Kidney glomerular epithelial cell (primary cell): ENCODE measurements at places on chromosomes 16 and 17.

GRCh38 chr17:28272166-28272565 is 46.8 kb upstream of the TMEM97 start:
- no peak for DNase-seq

DNA sequence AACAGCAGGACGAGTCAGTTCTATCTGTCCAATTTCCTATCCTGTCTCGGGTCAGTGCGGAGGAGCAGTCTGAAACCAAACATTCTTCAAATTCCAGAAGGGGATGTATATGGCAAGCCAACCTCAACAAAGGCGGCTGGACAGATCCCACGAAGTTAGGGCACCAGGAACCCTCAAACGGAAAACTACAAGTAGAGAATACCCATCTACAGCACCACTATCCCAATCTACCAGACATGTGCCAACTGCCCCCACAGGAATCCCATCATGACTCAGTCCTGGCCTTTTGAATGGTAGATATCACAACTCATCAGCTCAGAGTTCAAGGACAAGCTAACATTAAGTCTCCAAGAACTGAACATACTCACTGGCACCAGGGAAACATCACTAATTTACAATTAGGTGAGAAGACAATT is 2.3 kb downstream of the NAT9 start:
- peak; percentile 50 for DNase-seq

DNA sequence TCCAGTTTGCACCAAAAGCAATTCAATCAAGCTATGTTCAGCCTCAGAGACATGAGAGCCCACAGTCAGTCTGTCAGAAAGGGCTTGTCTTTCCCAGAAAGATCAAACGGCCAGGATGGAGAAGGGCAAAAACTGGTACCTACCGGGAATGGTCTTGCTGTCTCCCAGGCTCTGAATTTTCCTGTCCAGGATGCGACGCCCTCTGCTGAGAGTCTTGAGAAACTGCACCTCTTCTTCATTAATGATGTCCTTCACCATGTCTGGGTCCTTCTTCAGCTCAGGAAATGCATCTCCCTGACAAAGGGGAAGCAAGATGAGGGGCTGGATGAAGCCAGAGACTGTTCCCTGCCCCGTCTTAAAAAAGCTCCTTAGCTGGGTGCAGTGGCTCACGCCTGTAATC is 15.8 kb upstream of the EXOSC6 start:
- DNase-seq: no peak

DNA sequence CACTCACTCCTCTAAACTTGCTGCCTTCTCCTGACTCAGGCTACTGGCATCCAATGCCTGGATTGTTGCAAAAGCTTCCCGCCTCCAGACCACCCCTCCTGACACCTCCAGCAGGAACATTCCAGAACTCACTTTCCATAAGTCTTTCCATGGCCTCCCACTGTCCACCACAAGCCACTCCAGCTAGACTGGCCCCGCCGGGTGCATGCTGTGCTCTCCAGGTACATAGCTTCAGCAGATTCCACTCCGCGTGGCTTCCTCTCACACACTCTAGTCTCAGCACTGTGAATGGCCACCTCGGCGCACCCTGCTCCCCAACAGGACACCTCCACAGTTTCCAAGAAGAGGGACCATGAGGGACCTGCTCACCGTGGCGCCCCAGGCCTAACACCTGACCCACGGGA is 25.9 kb upstream of the FAAP100 start:
- peak; percentile 27 for DNase-seq

GRCh38 chr17:59151591-59151990 is 3.4 kb downstream of the SKA2 start:
- no peak for DNase-seq

GRCh38 chr17:70702683-70703255 is 533.4 kb downstream of the KCNJ2 start:
- DNase-seq: no peak

DNA sequence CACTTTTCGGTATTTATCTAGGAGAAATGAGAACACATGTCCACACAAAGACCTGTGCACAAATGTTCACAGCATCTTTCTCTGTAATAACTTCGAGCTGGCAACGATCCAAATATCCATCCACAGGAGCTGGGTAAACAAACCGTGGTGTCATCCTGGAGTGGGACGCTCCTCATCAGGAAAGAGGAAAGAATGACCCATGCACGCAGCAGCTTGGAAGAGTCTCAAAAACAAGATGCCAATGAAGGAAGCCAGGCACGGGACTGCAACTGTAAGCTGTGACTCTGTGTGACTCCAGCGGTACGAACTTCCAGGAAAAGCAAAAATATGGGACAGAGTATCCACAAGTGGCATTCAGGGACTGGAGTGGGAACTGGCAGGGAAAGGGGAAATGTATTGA is 36.7 kb upstream of the CIBAR2 start:
- DNase-seq: no peak

GRCh38 chr16:4135537-4135936 is 19.3 kb upstream of the ADCY9 start:
- DNase-seq: no peak

DNA sequence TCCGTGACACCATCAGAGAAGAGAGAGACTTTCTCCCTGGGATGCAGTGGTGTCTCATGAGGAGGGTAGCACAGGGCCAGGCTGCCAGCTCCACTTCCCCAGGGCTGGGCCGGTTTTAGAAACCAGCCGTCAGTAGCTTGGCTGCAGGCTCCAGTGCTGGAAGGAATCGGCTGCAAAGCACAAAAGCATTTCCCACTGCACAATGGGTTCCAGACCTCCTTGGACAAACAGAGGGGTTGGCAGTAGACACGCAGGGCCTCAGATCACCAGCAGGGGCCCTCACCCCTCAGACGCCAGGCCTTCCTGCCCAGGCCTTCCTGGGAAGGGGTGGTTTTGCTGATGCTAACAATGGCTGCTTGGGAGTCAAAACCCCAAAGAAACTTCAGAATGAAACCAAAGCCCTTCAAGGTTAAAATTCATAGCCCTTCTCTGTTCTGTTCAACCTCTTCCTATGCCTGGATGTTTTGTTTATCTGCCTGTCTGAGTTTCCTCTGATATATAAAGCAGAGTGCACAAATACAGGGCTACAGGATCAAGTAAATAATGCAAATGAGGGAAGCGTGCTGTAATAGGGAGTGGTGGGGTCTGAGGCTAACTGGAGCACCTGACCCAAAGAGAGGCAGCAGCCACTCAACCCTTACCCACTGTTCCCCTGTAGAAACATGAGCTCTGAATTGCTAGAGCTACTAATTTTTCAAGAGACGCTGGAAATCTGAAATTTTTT is 26.2 kb downstream of the TEKT5 start:
- DNase-seq: no peak

DNA sequence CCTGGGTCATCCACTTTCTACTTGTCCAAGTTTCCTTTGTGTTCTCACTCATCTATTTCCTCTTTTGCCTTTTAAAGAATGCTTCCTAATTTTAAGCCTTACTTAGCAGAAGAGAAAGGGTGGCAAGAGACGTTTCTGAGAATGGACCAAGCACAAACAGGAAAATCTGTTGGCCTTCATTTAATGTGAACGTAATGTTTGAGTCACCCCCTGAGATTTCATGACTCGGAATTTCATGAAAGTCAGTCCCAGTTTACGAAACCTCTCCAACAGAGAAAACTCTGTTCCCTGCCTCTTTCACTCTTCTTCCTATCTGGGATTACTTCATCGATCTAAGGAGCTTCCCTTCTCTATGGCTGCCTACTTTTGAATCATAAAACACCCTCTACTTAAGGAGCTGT is at the start of gene CD300E:
Gene CD300E (minus strand): TSS at position 46 of the 401 bp plus-strand sequence. CDS start 117 bp downstream, outside the sequence.
- no peak for DNase-seq

DNA sequence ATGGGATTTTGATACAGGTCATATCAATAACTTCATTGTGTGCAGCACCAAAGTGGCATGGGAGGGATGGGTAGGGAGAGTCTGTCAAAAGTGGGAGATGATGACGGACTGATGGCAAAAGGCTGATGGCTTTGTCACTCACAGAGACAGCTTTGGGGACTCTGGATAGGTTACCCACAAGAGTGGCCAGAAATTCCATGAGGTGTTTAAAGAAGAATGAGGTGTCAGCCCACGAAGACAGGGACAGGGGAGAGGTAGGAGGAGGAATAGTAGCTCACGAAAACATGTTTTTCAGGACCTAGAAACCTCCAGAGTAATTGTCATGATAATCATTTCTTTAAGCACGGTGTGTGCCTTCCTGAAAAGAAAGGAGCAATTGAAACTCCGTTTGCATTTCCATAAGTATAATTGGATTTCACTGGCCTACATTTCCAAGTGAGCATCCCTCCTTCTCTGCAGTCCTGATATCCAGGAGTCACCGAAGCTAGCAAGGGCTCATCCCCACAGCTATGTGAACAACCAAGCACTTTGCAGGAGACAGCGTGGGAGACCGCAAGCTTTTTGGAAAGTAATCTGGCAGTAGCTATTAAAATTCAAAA is 60.0 kb downstream of the HSD17B2 start:
- DNase-seq: no peak

DNA sequence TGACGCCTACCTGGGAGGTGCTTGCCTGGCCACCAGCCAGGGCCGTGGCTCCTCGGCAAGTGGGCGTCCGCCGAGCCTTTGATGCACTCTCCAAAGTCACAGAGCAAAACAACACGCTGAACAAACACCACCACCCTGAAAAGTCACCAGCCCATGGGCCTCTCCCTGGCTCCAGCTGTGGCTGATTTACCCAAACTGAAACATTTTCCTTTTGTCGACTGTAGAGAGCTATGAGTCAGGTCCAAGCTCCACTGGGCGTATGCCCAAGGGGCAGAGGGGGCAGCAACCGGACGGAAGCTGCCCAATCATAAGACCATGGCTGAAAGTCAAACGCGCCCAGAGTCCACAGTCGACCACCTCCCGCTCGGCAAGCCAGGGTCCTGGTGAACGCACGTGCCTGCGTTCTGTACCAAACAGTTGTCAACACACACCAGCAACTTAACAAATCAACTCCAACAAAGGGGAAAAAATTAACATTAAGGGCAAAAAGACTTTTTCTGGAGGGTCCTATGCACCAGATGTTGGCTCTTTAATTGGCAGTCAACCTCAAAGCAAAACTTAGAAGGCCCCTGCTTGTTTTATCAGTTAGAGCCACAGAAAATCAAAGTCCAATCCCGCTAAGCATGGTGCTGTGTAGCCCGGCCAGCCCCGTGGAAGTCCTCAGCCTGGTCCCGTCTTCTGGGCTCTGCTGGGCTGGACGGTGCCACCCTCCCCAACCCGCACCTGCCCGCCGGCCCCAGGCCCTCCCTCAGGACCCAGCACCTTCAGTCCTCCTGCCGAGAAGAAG is 47.3 kb downstream of the TBC1D16 start:
- peak; percentile 38 for DNase-seq

DNA sequence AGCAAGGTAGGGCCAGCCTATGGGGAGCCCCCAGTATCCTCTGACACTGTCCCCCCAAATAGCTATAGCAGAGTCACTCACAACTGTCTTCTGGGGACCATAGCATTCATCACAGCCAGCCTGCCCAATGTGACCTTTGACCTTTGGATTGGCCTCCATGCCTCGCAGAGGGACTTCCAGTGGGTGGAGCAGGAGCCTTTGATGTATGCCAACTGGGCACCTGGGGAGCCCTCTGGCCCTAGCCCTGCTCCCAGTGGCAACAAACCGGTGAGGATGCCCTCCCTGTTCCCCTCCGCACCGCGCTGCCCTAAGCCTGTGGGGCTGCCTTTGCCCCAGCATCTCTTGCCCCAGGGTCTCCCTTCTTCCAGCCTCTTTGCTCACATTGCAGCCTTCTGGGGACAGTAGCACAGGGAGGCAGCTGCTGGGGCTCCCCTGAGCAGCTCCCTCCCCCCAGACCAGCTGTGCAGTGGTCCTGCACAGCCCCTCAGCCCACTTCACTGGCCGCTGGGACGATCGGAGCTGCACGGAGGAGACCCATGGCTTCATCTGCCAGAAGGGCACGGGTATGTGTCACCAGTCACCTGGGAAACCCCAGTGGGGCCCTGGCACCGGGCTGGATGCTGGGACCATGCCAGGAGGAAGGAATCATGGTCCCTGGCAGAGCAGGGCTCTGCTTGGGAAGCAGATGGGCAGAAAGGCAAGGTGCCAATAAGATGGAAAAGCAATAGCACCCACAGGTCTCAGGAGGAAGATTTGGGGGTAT is 61.1 kb downstream of the MRC2 start:
- no peak for DNase-seq

- DNase-seq: no peak
Measured at GRCh38 chr16:13099822-13100221, 198.4 kb downstream of the SHISA9 start.

DNA sequence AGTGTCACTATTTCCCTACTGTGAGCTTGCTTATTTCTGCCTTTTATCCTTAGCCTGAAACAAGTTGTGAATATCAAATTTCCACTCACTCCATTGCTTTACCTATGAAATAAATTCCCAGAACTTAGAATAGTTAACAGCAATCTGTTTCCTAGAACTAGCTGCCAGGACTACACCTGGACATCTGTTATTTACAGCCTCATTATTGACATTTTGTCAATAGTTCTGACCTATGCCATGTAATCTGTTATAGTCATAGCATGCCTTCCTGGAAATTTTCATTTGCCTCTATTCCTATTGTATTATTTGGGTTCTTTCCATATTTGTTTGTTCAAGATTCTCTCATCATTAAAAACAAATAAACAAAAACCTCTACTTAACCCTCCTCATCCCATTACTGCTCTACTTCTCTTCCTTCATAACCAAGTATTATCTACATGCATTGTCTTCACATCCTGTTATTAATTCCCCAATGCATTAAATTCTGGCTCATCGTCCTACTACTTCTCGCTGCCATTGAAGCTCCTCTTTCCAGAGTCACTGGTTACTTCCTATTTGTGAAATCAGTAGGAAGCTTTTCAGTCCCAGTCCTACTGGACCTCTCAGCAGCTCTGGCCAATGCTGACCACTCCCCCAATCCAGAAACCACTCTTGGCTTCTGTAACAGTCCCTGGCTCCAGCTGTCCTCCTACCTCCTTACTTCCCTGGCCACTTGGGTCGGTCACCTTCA is 55.3 kb downstream of the PIGL start:
- no peak for DNase-seq

DNA sequence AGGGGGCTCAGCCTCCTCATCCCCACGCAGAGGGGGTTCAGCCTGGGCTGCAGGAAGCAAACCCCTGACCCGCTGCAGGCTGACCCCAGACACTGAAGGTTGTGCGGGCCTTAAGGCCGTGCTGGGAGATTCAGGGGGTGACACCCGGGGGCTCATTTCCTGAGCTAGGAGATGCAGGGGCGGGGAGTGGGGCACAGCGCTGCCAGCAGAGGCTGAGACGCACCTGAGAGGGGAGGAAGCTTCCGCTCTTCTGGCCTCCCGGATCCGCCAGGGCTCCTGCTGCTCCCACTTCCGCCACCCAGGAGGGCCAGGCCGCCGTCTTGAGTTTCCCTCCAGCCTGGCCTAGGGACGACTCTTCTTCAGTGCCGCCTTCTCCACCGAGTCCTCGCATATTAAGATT is 173.2 kb upstream of the FOXF1 start:
- DNase-seq: no peak

GRCh38 chr16:55559233-55559632 is 7.3 kb upstream of the CAPNS2 start:
- peak; percentile 26 for DNase-seq

GRCh38 chr17:12247761-12248160 is 227.1 kb downstream of the MAP2K4 start:
- DNase-seq: no peak
